ENCODE measurements at places on chromosomes 12 and 14.

GRCh38 chr12:71007781-71008404, 87.4 kb upstream of the PTPRR start:
- no peak for DNase-seq

GRCh38 chr12:76697849-76698248, 66.1 kb upstream of the ZDHHC17 start:
- DNase-seq: no peak

DNA sequence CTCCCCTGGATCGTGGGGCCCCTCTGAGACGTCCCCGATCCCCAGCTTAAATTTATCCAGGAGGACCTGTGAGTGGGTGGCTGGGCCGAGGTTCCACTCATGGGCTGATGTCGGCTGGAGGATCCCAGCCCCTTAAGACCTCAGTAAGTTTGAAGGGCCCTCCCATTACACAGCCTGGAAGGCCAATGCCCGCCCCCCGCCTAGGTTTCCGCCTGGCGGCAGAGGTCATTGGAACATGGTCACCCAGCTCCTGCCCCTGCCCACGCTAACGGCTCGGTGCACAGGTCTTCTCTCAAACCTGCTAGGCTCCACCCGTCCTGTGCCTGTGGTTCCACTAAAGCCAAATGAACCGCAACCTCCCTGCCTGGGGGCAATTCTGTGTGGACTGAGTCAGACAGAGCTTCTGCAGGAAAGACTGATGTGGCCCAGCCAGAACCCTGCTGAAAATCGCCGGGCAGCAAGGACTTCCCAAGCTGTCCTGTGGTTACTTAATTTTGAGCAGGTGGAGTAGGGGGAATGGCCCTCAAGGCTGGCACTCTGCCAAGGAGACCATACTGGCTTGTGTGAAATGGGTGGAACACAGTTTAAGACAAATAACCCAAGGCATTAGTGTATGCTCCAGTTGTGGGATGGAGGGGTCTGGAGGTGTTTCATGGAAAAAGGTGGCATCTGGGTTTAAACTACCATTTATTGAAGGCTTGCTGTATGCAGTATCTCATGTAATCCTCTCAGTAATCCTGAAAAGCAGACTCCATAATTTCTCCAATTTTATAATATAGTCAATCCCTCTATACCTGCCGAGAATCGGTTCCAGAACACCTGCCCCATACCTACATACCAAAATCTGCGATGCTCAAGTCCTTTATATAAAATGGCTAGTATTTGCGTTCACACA, 903 bp upstream of the NT5DC3 start:
- no peak for DNase-seq

DNA sequence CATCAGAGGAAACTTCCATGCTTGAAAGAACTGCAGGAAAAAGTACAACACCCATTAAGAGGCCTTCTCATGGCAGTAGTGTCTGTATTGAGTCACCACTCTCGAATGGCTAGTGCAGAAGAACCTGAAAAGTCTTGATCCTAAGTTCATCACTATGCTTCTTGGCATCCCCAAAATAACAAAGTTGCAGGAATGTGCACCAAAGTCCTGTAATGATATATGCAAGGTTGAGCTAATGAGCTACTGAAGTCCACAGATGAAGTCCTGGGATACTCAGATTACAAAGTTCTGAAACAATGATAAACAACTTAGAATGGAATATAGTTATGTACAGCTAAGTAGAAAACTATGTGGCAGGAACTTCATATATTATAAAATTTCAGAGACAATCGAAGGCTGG, 545.4 kb downstream of the FOXG1 start:
- DNase-seq: no peak

DNA sequence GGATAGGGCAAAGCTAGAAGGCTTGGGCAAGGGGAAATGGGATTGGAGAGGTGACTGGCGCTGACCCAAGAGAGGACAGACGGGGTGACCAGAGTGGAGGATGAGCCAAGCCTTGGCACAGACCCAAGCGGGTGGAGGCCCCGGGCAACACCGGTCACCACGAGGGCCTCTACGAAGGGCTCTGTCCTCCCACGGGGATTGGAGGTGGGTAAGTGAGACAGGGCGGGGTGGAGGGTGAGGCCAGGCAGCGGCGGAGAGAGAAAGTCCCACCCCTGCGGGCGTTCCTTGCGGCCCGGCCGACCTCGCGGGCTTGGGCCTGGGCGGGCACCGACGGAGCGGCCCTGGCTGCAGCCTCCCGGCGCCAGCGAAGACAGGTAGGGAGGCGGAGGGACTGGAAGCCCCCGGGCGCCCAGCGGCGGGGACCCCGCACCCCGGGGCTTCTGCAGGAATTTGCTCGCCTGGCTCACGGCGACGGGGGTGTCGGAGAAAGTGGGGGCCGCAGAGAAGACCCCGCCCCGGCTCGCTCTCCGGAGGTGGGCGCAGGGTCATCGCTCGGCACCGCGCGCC, at the start of gene PAPLN:
TSS of gene PAPLN (plus strand) at position 288 of the 567 bp plus-strand sequence. CDS start 2,273 bp downstream, outside the sequence.
- DNase-seq: no peak

- no peak for DNase-seq
Measured at GRCh38 chr12:13981990-13982389, 588 bp upstream of the GRIN2B start.

DNA sequence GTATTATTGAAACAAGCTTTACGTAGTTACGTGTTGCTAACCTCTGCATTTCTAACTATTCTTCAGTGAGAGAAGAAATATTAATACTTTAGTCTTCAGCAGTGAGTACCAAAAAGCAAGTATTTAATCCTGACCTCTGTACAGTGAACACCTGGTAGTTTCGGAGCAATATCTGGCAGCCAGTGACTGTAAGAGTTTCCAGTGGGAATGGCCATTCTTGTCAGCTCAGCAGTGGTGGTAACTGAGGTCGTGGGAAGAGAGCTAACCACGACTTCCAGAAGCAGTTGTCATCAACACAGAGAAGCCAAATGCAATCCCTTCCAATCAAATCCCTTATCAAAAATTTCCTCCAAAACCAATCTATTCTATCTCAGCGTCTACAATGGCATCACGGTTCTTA, 1500.2 kb upstream of the FLRT2 start:
- DNase-seq: no peak

DNA sequence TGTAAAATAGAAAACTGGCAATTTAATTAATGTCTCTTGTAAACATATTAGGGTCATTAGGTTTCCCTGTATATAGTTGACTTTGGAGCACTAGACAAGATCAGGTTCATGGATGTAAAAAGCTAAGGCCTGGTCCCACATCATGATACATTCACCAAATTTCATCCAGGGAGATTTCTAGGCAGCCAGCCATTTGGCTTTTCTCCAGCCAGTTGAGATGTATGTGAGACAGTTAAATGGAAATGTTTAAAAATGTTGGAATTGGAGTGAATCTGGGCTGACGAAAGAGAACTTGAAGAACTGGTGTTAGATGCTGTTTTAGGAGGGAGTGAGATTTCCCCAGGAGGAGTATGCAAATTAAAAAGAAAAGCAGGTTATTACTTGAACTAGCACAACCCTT, 41.8 kb upstream of the CLEC14A start:
- no peak for DNase-seq

GRCh38 chr14:72699852-72700257, 194.0 kb downstream of the DPF3 start:
- no peak for DNase-seq

- DNase-seq: no peak
Measured at GRCh38 chr12:26878661-26879119, 45.7 kb upstream of the ITPR2 start.

DNA sequence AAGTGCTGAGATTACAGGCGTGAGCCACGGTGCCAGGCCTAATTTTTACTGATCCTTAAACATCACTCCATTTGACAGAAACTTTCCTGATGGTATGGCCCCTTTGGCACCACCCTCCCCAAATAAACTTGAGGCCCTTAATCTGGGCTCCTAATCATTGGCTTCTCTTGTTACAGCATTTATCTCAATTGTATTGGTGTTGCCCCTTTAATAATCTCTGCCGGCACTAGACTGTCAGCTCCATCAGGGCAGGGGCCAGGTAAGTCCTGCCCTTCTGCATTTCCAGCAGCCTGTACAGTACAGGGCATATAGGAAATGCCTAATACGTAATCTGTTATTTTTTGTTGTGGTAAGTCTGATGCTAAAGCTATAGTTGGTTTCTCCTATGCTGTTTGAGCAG, 1.2 kb upstream of the IFT81 start:
- DNase-seq: no peak

- DNase-seq: no peak
Measured at GRCh38 chr12:16492820-16493797, 112.9 kb downstream of the LMO3 start.

DNA sequence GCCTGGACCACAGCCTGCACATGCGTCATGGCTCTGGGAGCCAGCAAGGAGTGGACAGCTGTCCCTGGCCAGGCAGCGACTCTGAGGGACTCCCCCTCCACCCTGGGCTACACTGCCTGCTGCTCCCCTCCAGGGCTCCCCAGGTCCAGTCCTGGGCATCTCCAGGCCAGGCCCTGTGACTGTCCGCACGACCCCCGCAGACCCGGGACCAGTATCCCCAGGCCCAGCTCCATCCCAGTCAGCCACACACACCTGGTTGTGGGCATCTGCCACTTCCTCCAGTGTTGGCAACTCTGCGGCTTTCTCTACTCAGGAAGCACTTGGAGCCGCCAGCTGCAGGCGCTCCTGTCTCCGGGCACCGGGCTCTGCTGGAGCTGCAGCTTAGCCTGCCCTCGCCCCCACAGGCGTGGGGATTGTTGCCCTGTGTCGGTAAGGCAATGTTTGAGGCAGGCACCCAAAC, 2.4 kb downstream of the ULK1 start:
- no peak for DNase-seq

All from stimulated activated CD4-positive, alpha-beta T cell treated with anti-CD3 and anti-CD28 coated beads, TNF-alpha, amount 100 ng/mL, for 1 hour (primary cell).